Small intestine (tissue), 16 donors: ENCODE measurements at places on chromosomes 2 and 18.

- DNase-seq = no peak
Observed at GRCh38 chr18:3075491-3075890, 62.5 kb upstream of the LPIN2 start.

DNA sequence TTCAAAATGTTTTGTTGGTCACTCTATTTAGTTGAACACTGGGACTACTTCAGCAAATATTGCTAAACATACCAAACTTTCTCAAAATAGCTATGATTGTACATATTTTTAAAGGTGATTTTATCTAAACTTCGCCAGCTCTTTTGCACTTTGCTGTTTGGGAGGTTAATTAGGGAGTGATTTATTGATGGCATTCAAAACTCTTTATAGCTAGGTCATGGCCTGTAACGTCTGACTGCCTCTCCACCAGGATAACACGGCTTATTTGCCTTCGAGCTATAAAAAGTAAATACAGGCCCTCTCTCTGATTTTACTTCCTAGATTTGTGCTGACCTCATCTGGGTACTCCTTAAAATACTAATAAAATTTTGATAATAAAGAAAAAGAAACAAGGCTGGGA is 931.9 kb downstream of the DCDC2C start:
- DNase-seq = no peak

DNA sequence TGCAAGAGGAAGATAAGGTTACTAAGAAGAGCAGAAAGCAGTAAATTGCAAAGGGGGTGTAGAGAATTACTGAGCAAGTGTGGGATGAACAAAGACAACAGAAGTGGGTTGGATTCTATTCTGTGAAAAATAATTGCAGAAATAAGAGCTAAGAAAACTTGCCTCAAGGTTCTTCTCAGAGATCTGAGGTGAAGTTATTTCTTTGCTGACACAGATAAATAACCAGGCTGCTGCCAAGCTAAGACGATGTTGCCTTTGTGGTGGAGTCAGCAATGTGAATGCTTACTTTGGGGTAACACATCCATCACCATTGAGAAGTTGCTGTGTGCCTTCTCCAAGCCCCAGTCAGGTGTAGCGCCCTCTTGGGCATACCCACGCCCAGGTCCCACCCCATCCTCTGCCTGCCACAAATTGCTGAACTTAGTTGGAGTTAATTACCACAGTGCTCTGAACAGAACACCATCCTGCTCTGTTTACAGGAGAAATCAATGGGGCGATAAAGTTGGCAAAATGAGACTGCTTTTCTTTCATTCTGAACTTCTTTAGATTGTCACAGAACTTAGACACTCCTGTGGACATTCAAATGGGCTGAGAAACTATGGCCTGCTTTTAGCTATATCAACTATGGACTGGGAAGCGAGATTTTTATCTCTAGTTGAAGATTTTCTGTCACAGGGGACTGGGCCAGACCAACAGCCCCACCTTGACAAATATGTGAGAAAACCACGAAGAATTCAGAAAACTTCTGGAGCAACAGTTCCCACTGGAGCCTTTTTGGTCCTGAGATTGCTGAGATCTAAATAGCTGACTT is 283.6 kb downstream of the TMX3 start:
- no peak for DNase-seq

- no peak for DNase-seq
Observed at GRCh38 chr2:28956415-28956826, 24.7 kb upstream of the TOGARAM2 start.

GRCh38 chr2:101775636-101776035 is 78.1 kb downstream of the MAP4K4 start:
- DNase-seq = no peak

- no peak for DNase-seq
Observed at GRCh38 chr18:37428288-37428974, 137.2 kb downstream of the CELF4 start.

DNA sequence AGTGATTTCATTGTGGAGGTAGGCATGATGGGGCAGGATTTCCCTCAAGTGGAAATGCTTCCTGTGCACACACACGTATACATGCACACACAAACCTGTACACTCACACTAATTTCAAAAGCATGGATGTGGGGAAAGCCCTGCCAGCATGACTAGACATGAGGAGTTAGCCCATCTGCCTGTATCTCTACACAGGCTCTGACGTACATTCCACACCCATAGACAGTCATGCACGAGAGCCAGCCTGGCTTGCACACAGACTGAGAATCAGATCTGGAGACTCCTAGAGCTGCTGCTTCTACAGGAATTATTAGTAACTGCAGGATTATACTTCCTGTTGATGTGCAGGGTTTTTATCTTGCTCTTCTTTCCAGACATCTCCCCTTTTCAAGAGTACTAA is 27.3 kb upstream of the NFU1 start:
- no peak for DNase-seq

GRCh38 chr2:200609028-200609614 is 23.3 kb downstream of the AOX1 start:
- no peak for DNase-seq

DNA sequence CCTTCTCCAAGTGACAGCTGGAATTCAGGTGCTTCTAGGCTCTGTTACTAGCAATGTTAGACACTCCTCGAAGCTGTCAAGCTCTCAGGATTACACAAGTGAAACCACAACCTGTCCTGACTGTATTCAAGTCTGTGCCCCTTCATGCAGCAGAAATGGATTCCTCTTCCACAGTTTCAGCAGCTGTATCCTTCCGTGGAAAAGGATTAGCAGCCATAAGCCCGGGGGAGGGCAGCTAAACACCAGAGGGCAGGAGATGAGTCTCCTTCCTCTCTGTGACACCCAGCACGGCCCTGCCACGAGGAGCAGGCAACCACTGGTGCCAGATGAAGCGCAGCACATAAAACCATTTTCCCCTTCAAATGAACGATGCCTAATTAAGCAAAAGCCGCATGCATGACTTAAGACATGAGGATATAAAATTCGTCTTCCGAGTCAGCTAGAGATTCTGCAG is 1.2 kb downstream of the ST3GAL5 start:
- DNase-seq = peak; percentile 41

DNA sequence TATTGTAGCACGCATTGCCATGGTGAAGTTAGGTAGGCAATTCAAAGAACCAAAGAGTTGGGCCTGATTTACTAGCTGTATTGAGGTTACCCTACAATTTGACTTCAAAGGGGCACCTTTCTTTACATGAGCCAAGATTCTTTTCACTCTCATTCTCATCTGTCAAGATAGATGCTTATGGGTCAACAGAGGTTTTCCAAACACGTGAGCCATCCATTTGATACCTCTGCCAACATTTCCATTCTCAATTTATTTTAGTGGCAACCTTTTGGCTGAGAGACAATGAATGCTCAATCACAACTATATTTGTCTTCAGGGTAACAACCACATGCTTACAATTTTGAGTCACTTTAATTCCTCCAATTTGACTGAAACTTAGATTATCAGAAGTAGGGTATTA is 370.6 kb upstream of the CDH20 start:
- no peak for DNase-seq

- DNase-seq = no peak
Observed at GRCh38 chr2:101302016-101302415, 6.5 kb downstream of the RNF149 start.

GRCh38 chr2:234324116-234324515 is 172.8 kb downstream of the ARL4C start:
- no peak for DNase-seq

GRCh38 chr2:223084873-223085272 is 32.9 kb downstream of the KCNE4 start:
- no peak for DNase-seq

DNA sequence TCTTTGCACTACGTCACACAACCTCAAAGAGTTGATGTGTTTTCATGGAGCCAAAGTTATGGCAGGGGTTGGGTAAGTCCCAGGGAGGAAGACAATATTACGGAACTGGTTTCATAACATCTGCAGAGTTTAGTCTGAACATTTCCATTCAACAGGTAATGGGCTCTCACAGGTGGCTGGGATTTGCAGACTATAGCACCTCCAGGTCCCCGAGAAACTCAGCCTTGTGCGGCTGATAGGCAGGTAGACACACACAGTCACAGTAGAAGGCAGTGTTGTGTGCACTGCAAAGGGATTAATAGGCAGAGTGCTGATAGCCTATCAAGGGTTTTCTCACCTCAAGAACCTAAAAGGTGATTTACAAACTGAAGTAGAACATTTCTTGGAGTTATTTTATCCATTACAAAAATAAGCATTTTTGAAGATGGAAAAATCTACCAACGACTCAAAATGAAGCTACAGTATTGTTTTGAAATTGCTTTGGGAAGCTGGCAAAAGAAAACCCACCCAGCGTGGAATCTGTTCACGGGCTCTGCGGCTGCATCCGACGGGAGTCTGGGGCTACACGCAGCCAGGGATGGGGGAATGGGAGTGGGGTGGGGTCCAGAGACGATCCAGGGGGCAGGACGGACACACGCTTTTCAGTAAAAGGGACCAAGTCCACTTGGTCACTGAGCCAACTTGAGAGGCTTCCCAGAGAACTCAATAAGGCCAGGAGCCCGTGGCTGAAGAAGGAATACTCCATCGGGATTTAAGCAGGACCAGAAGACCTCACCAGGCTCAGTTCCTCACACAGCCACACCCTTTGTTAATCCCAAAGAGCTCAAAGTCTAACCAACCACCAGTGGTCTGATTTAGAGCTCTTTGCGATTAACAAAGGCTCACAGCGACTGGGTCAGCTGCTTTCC is 82.9 kb downstream of the CHRNA1 start:
- DNase-seq = peak; percentile 83

GRCh38 chr2:241686650-241687425 is at the start of gene DTYMK:
Gene DTYMK (minus strand): TSS chr2:241686815. CDS start chr2:241686783, 32 bp downstream.
- peak; percentile 98 for DNase-seq

GRCh38 chr18:35489913-35490490 is 7.8 kb downstream of the INO80C start:
- DNase-seq = no peak
